ENCODE measurements at places on chromosomes 7 and 10.

DNA sequence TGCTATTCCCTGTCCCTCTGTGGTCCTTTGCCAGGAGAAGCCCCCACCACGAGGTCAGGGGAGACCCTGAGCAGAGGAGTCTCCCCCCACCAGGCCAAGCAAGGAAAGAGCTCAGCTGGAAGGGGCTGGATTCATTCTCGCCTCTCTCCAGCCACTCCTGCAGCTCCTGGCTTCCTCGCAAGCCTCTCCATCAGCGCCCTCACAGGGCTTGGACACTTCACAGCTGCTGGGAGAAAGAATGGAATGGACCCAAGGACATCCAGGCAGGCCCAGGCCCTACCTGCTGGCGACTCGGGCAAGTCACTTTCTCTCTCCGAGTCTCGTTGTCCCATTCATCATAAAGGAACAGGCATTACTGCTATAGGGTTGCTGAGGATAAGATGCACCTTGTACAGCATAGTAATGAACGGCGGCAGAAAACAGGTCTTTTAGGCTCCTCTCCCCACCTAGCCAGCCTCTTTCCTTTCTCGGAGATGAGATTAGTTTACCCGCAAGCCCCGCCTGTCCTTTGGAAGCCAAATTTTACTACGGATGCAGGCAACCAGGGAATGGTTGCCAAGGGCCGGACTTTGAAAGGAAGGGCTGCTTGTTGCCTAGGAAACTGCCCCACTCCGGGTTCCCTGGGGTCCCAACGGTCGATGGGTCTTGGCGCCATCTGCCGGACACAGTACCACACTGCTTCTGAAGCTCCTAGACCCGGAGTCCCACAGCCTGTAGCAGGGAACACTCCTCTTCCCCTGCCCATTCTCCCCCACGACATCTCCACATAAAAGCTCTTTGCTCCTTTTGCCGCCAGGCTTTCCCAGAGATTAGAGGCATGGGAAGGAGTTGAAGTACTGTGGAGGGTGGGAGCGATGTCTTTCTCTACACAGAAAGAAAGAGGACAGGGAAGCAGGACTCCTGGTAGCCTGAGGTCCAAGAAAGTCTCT, 22.3 kb downstream of the IMPDH1 start:
- DNase-seq: peak; percentile 84

DNA sequence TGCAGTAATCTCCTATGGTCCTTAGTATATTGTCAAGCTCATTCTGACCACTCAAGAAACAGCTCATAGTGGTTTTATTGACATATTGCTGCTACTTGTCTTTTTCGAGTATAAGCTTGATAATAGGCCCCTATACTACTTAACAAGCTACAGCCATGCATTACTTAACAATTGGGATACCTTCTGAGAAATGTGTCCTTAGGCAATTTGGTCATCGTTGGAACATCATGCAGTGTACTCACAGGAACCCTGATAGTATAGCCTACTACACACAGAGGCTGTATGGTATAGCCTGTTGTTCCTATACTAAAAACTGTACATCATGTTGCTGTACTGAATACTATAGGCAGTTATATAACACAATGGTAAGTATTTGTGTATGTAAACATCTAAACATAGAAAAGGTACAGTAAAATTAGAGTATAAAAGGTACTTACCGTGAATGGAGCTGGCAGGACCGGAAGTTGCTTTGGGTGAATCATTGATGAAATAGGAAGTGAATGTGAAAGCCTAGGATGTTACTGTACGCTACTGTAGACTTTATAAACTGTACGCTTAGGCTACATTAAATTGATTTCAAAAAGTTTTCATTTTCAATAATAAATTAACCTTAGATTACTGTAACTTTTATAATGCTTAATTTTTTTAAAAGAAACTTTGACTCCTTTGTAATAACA, 160.9 kb downstream of the LRRC4 start:
- DNase-seq: no peak

DNA sequence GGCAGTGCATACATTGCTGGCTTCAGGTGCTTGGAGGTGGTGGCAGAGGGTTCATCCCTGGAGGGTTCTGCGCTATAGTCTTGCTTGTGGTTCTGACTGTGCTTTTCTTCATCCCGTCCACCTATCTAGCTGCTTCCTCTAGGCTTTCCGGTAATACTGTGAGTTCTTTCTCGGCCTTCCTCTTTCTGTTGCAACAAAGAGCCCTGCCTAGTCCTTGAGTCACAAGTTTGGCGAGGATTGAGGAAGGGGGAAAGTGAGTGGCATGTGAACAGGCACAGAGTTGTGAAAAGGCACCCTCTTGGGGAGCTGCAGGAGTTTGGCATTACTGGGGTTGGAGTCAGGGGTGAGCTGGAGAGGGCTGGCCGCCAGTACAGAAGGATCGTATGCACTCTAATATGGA, 123.0 kb downstream of the SH2D4B start:
- peak; percentile 17 for DNase-seq

- no peak for DNase-seq
Observed at GRCh38 chr7:101688995-101689907, 60.2 kb upstream of the MYL10 start.

GRCh38 chr10:77865580-77866324, 60.8 kb downstream of the DLG5 start:
- no peak for DNase-seq
